ENCODE measurements at places on chromosomes 11 and 22.

DNA sequence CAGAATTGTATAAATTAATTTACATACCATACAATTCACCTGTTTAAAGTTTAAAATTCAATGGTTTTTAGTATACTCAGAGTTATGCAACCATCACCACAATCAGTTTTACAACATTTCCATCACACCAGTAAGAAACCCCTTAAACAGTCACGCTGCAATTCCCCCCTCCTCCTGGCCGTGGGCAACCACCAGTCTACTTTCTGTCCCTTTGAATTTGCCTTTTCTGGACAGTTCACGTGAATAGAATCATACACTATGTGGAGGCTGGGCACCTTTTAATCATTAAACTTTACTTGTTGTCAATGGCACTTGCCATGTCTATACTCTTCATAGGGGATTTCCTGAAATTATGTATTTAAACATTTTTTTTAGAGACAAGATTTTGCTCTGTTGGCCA, 20.1 kb upstream of the SWAP70 start:
- DNase-seq, result no peak

DNA sequence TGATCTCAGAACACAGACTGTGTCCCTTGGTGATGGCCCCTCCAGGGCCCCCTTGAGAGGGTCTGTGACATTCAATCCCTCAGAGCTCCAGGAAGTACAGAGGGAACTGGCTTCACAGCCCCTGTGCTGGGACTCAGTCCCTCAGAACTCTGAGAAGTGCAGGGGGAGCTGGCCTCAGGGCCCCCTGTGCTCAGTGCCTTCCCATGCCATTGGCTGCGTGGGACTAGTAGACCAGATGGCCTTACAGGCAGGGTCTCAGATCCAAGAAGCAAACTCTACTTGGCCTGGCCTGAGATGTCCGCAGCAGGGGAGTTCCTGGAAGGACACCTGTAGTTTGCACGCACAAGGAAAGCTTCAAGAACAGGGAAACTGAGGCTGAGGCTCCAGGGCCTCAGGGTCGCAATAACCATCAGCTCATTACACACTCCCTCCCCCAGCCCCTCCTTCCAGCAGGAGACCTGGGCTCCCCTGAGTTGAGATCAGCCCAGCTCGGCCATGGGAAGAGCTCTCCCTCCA, 138.4 kb downstream of the BRD1 start:
- DNase-seq, result no peak

DNA sequence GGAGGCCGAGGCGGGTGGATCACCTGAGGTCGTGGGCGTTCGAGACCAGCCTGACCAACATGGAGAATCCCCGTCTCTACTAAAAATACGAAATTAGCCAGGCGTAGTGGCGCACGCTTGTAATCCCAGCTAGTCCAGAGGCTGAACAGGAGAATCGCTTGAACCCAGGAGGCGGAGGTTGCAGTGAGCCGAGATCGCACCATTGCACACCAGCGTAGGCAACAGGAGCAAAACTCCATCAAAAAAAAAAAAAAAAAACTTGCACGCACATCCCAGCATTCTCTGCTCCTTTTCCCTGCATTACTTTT, 934 bp upstream of the ATL3 start:
- no peak for DNase-seq

GRCh38 chr11:60251485-60252212, 8.7 kb upstream of the MS4A4E start:
- no peak for DNase-seq

GRCh38 chr11:62033191-62034035, 66.0 kb upstream of the FTH1 start:
- DNase-seq, result no peak

DNA sequence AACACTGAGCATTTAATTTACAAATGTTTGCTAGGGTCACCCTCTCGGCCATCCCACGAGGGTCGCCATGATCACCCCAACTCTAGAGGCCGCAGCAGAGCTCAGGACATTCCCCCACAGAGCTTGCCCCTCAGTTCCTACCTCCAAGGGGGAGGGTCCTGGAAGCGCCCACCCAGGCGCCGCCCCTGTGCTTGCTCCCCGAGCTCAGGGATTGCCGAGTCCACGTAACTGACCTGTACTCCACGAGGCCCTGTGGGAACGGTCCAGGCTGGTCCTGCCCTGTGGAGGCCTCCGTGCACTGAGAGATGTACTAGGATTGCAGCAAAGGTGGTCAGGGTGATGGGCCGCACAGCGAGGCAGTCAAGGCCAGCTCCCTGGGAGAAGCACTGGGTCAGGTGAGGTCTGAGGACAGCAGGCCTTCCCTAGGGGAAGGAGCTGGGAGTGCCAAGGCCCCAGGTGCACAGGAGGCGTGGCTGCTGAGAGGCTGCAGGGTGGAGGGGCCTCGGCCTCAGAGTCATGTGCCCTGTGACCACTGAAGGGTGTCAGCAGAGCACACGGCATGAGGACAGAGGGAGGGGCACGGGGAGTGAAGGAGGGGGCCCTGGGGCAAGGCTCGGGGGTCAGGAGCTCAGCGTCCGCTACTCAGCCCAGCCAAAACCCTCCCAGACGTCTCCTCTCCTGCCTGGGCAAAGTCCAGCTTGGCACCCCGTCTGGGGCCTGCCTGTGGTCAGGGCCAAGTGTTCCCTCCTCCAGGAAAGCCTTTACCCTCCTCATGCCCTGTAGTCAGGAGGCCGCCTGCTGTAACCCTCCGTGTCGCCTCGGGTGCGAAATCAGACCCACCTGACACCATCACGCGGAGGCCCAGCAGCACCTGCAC, 2.4 kb upstream of the MIOX start:
- DNase-seq, result no peak

- no peak for DNase-seq
Observed at GRCh38 chr11:60511393-60511792, 3.8 kb upstream of the MS4A13 start.

DNA sequence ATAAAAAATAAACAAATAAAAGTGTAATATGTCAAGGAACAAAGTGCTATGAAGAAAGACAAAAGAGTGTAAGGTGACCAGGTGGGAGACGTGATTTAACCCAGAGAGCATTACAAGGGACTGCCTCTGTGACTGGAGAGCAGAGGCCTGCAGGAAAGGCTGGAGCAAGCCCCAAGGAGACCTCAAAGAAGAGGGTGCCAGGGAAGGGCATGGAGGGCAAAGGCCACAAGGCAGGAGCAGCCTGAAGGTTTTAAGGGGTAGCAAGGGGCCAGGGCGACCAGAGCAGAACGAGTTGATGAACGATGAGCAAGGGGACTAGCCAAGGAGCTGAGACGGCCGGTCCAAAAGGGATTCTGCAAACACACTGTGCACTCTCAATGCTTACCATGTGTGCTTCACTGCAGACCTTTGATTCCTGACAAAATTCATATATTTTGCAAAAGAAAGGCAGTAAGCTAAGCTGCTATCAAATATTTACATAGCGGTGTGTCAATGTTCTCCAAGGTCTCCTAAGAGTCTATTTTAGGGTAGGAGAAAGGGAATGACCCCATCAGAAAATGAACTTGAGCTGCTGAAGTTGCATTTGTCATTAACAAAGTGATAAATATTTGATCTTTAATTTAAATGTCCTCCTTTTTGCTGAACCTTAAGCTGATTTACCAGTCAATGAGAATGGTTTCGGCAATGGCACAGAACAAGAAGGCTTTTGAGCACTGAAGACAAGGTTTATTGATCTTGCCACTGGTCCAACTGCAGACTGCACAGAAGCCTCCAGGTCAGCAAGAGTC, 50.5 kb downstream of the SMCO4 start:
- no peak for DNase-seq

- no peak for DNase-seq
Observed at GRCh38 chr22:22820626-22821025, 67.0 kb upstream of the IGLL5 start.

- peak; percentile 14 for DNase-seq
Observed at GRCh38 chr11:117097389-117098268, 599 bp downstream of the SIK3 start.

GRCh38 chr11:76237914-76238313, 31.6 kb upstream of the WNT11 start:
- no peak for DNase-seq

GRCh38 chr11:84890676-84891075, 736.5 kb downstream of the DLG2 start:
- no peak for DNase-seq

GRCh38 chr11:133134314-133135173, 397.8 kb downstream of the OPCML start:
- DNase-seq, result no peak

- DNase-seq, result no peak
Observed at GRCh38 chr11:22234743-22235142, 41.9 kb downstream of the ANO5 start.

DNA sequence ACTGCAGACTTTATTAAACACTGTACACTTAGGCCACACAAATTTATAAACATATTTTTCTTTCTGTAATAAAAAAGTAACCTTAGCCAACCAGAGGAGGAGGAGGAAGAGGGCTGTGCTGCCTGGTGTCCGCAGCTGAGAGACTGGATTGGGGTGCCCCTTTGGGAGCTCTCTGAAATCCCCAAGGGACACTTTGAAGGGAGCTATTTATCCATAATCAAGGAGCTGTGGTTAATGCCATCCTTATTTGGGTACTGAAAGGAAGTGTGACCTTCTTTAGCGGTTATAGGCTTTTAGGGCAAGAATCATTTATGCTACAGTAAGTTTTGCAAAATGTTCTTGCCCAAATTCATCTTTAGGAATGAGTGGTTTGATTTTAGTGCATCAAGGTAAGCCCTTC, 125.8 kb downstream of the RASSF10 start:
- DNase-seq, result no peak

DNA sequence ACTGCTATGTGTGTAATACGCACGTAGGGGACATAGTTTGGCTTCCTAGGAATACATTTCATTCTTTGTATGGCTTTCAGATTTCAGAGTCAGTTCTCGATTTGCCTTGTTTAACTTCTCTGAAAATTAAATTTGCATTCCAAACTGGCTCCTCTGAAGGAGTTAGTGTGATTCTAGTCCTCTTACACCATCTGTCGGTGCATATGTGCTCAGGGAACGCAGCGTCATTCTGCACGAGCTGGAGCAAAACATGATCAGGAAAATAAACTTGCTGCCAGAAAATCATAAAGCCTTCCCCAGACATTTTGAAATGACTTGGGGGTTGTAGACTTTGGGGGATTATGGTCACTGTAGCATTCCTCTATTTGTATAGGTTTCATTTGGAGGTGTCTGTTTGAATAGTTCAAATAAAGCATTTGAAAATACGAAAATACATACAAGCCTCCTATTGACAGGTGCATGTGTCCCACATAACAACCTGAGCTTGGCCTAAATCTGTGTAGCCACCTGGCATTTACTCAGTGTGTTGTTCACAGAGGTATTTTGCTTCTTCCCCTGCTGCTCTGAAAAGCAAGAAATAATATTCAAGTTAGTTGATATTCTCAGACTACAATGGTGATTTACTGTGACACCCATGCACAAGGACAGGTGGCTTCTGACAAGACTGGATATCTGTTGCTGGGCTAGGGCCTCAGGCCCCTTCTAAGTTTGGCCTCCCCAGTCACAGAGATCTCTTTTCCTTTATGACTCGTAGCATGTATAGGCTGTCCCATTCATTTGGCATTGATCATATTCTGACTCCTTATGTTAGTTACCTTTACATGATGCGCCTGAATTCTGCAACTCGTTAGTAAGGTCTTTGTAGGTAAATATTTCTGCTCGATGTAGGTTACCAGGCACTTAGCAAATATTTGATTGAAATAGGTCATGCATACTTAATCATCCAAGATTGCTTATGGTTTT, 81.6 kb upstream of the SORL1-AS1 start:
- no peak for DNase-seq

DNA sequence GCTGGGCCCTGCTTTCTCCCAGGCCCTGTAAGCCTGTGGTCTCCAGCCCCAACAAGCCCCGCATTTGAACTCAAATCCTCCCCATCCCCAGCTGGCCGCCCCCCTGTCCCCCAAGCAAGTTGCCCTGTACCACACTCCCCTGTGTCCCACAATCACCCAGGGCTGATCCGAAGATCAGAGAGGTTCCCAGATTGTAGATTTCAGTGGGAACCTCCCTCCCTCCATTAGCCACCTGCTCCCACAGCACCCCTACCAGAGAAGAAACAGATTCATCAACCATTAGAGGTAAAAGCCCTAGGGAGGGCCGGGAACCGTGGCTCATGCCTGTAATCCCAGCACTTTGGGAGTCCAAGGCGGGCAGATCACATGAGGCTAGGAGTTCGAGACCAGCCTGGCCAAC, 107.5 kb downstream of the FEZ1 start:
- DNase-seq, result no peak

GRCh38 chr11:95058621-95059020, 8.1 kb upstream of the SRSF8 start:
- no peak for DNase-seq

- no peak for DNase-seq
Observed at GRCh38 chr11:100546714-100547113, 140.4 kb upstream of the ARHGAP42 start.

- DNase-seq, result no peak
Observed at GRCh38 chr11:66070604-66071380, 720 bp downstream of the PACS1 start.

- no peak for DNase-seq
Observed at GRCh38 chr11:106461839-106462545, 384.5 kb downstream of the AASDHPPT start.

DNA sequence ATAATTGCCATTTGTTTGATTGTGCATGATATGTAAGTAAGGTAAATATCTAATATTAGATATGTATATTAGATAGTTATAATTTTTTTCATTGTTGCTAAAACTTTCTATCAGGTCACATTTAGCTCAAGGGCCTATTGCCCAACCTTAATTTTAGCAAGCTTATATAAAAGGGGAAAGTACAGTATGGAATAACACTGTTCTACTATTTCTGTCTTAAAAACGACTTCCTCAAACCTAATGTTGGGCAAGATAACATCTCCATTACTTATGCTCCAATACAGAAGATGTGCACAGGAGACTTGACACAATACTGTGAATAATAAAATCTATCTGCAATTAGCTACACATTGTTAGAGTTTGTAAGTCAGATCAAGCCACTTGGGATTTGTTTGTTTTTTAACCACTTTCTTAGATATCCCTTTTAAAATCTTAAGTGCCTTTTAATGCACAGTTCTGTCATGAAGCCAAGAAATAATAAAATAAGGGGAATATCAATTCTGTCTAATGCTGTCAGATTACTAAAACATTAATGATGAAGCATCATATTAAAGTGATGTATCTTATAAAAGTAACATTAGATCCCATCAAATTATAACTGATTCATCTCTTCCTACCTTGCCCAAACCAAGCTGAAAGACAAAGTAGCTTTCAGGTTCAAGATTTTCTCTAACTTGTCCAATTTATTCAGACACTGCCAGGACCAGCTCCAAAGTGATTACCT, 98.1 kb downstream of the SIK3 start:
- no peak for DNase-seq
